ENCODE measurements at places on chromosomes 2 and 18. TPM values are rescaled to one million over a fixed set of nuclear protein-coding genes. Genes with fewer than 3 reads are reported as not detected.

- peaks cover 4% of the 10 kb centered on the region for H3K4me1 ChIP-seq
- no peaks in the 10 kb centered on the region for H3K27me3 ChIP-seq
- H3K4me3 ChIP-seq, result no peak overlapping the region
Measured at GRCh38 chr2:72538486-72538885, 287.3 kb downstream of the EXOC6B start.

The PROM2 gene
- 2.6 TPM for total RNA-seq

DNA sequence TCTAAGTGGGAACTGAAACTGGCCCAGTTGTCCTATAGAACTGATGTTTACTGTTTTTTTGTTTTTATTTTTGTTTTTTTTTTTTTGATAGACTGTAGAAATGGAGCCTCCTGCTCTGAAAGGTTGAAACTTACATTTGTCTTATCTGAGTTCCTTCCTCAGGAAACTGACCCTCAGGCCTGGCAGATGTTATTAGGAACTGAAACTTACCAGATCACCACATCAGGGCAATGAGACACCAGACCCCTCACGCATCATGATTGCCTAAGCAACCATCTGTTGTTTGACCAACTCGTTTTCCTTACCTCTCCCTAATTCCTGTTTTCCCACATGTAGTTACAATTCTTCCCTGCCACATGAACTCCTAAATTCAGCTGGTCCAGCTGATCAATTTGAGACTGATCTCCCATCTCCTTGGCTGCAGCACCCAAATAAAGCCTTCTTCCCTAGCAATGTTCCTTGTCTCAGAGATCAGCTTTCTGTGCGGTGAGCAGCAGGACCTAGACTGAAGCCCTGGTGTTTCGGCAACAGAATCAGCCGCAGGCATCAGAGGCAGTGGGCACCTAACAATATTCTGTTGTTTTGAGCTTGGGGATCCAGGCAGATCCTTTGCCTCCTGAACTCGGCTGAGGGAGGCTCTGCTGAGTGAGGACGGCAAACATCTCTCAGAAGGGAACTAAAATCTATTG lies 96.8 kb downstream of the MSH2 start:
- H3K27ac ChIP-seq, result no peak overlapping the region
- H3K4me3 ChIP-seq, result no peak overlapping the region
- H3K4me1 ChIP-seq, result peaks cover 5% of the 10 kb centered on the region
- peaks cover 5% of the 10 kb centered on the region for H3K36me3 ChIP-seq
- DNase-seq, result no peak

- no peak for DNase-seq
- H3K27ac ChIP-seq, result no peak overlapping the region
- H3K36me3 ChIP-seq, result no peaks in the 10 kb centered on the region
Measured at GRCh38 chr2:3260959-3261358, 116.7 kb downstream of the EIPR1 start.

The CRACDL gene
- total RNA-seq, result 12.9 TPM

The PRKAG3 gene
- not detected for total RNA-seq

The XIRP2 gene
- not detected for total RNA-seq

GRCh38 chr2:51213826-51214225 lies 181.9 kb upstream of the NRXN1 start:
- no peak overlapping the region for H3K4me3 ChIP-seq
- H3K4me1 ChIP-seq, result no peaks in the 10 kb centered on the region
- no peak for DNase-seq

- no peaks in the 10 kb centered on the region for H3K4me1 ChIP-seq
- DNase-seq, result no peak
- H3K36me3 ChIP-seq, result no peaks in the 10 kb centered on the region
- H3K4me3 ChIP-seq, result no peak overlapping the region
- no peak overlapping the region for H3K27ac ChIP-seq
Measured at GRCh38 chr2:121144111-121144510, 140.9 kb downstream of the TFCP2L1 start.

GRCh38 chr2:200703127-200703925 lies 108.4 kb upstream of the BZW1 start:
- no peaks in the 10 kb centered on the region for H3K36me3 ChIP-seq
- H3K4me1 ChIP-seq, result peaks cover 2% of the 10 kb centered on the region
- no peaks in the 10 kb centered on the region for H3K27me3 ChIP-seq
- peak; percentile 77 for DNase-seq
- H3K27ac ChIP-seq, result no peak overlapping the region
- H3K4me3 ChIP-seq, result no peak overlapping the region

DNA sequence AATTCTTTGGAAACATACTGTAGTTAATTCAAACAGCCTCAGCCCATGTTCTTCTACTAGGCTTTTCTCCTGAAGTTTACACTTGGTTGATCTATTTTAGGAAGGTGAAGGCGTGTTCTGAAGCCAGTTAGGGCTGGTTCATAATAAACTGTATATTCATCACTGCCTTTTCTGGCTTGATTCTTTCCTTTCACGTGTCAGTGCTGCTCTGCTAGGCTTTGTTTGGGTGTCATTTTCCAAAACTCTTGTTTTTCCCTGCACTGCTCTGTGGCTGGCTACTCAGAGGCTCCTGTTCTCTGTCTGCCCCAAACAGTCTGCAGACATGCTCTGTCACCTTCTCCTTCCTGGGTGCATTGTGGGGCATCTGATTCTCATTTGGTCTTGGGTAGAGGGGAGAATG lies 136.1 kb downstream of the PARD3B start:
- H3K36me3 ChIP-seq, result no peaks in the 10 kb centered on the region
- H3K27me3 ChIP-seq, result no peaks in the 10 kb centered on the region
- peak overlapping the region; percentile 77 for H3K27ac ChIP-seq
- H3K4me3 ChIP-seq, result no peak overlapping the region

The MFSD2B gene
- total RNA-seq, result not detected

GRCh38 chr2:225457482-225457881 lies 58.0 kb downstream of the NYAP2 start:
- no peaks in the 10 kb centered on the region for H3K36me3 ChIP-seq
- no peak overlapping the region for H3K4me3 ChIP-seq
- no peak overlapping the region for H3K27ac ChIP-seq
- H3K4me1 ChIP-seq, result peaks cover 4% of the 10 kb centered on the region
- peaks cover 4% of the 10 kb centered on the region for H3K27me3 ChIP-seq

The MERTK gene
- total RNA-seq, result 0.49 TPM

The CD302 gene
- total RNA-seq, result 0.12 TPM

DNA sequence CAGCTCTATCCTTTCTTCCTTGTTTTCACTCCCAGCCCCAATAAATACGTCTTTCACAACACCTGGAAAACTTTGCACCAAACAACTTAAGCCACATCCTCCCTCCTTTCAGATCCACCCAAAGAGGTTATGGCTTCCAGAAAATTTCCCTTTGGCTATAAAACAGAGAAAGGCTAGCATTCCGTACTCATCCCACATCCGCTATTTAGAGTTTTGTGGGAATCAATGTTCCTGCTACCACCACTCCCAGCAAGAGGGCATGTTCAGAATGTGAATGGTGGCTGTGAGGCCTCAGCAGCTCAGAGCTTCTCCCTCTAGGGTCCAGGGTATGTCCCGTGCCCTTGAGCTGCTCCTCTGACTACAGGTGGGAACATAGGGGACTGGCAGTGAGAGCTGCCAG lies 214.6 kb downstream of the NCK2 start:
- H3K27me3 ChIP-seq, result peaks cover 21% of the 10 kb centered on the region
- no peak overlapping the region for H3K27ac ChIP-seq
- H3K4me1 ChIP-seq, result no peaks in the 10 kb centered on the region
- no peaks in the 10 kb centered on the region for H3K36me3 ChIP-seq

The TNS1 gene
- total RNA-seq, result 3.3 TPM

The RTKN gene
- total RNA-seq, result 63.0 TPM

- no peak overlapping the region for H3K4me3 ChIP-seq
- no peaks in the 10 kb centered on the region for H3K4me1 ChIP-seq
- H3K36me3 ChIP-seq, result peaks cover 6% of the 10 kb centered on the region
- no peak overlapping the region for H3K27ac ChIP-seq
- H3K27me3 ChIP-seq, result no peaks in the 10 kb centered on the region
Measured at GRCh38 chr18:78884502-78884901, 95.1 kb upstream of the SALL3 start.

The HOXD8 gene
- total RNA-seq, result not detected

DNA sequence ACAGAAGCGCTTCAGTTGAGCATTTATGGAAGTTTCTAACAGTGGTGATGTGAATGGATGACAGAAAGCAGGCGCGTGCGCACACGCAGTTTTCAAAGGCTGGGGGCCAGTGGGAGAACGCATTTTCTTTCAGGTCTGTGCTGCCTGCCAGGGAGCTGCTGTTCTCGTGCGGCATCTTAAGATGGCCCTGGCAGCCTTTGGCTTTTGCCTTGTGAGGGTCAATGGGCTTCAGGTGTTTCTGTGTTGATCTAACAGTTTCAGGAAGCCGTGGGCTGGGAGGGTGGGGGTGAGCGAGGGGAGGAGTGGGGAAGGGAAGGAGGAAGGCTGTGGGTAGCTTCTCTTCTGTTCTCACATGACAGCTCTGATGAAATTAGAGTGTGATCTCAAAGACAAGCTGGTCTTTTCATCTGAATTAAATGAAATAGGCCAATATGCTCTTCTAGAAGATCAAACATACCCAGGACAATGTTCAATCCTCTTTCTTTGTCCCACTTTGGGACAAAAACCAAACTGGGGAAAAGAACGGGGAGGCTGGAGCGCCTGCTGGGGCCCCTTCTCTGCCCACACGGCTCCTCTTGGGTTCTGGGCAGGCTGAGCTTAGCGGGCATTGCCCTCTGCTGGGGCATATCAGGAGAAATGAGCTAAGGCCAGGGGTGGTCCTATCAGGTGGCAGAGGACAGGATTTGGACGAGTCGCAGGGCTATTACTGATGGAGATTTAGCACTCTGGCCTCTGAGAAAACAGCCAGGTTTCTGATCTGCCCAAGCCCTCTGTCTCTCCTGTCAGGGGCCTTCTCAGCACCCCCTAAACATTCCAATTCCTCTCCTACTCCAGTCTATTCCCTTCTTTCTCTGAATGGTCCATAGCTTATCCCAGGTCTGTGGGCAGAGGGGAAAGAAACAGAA lies 126.2 kb upstream of the LGALSL start:
- H3K4me3 ChIP-seq, result no peak overlapping the region
- H3K27me3 ChIP-seq, result peaks cover 8% of the 10 kb centered on the region
- peaks cover 6% of the 10 kb centered on the region for H3K4me1 ChIP-seq
- H3K36me3 ChIP-seq, result no peaks in the 10 kb centered on the region
- no peak for DNase-seq

GRCh38 chr2:62443886-62444285 lies 62.1 kb downstream of the TMEM17 start:
- DNase-seq, result no peak
- no peak overlapping the region for H3K27ac ChIP-seq
- peaks cover 5% of the 10 kb centered on the region for H3K4me1 ChIP-seq
- H3K27me3 ChIP-seq, result no peaks in the 10 kb centered on the region
- no peaks in the 10 kb centered on the region for H3K36me3 ChIP-seq

- H3K36me3 ChIP-seq, result no peaks in the 10 kb centered on the region
- no peak overlapping the region for H3K4me3 ChIP-seq
- H3K27me3 ChIP-seq, result no peaks in the 10 kb centered on the region
Measured at GRCh38 chr2:195782156-195782555, 125.1 kb downstream of the SLC39A10 start.

The GPR75 gene
- total RNA-seq, result 4.0 TPM

DNA sequence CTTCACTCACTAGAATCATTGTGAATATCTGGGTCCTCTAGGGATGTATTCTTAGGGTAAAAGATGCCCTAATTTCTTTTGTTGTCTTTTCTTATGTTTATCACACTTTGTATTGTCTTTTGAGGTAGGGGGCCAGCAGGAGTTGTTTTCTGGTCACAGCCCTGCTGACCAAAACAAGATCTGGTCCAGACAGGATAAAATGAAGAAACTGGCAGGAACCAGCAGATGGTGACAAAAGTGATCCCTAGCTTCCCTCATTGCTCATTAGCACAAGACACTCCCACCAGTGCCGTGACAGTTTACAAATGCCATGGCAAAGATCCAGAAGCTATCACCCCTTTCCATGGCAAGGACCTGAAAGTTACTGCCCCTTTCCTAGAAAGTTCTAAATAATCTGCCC lies 81.7 kb upstream of the CCDC85A start:
- no peak overlapping the region for H3K4me3 ChIP-seq
- DNase-seq, result no peak
- H3K27me3 ChIP-seq, result no peaks in the 10 kb centered on the region
- no peak overlapping the region for H3K27ac ChIP-seq
- H3K36me3 ChIP-seq, result no peaks in the 10 kb centered on the region

The TET3 gene
- 15.0 TPM for total RNA-seq

GRCh38 chr18:11906926-11907874 lies 917 bp downstream of the MPPE1 start:
- DNase-seq, result no peak
- peak overlapping the region; percentile 92 for H3K4me3 ChIP-seq
- H3K27ac ChIP-seq, result peak overlapping the region; percentile 89
- H3K36me3 ChIP-seq, result peaks cover 27% of the 10 kb centered on the region

GRCh38 chr18:59271606-59272220 lies 1.5 kb downstream of the RAX start:
- no peak for DNase-seq
- peaks cover 65% of the 10 kb centered on the region for H3K27me3 ChIP-seq
- no peaks in the 10 kb centered on the region for H3K36me3 ChIP-seq
- H3K27ac ChIP-seq, result no peak overlapping the region

The TMEM198 gene
- 6.3 TPM for total RNA-seq

- no peaks in the 10 kb centered on the region for H3K27me3 ChIP-seq
- H3K27ac ChIP-seq, result no peak overlapping the region
- no peaks in the 10 kb centered on the region for H3K4me1 ChIP-seq
Measured at GRCh38 chr2:183070942-183071844, 7.4 kb upstream of the DUSP19 start.

The TYW5 gene
- 11.1 TPM for total RNA-seq

The HRH4 gene
- total RNA-seq, result 0.10 TPM

GRCh38 chr2:112031473-112032223 lies 23.4 kb upstream of the TMEM87B start:
- peak overlapping the region; percentile 62 for H3K4me3 ChIP-seq
- H3K36me3 ChIP-seq, result no peaks in the 10 kb centered on the region
- no peaks in the 10 kb centered on the region for H3K27me3 ChIP-seq
- DNase-seq, result peak; percentile 84
- H3K4me1 ChIP-seq, result peaks cover 18% of the 10 kb centered on the region

DNA sequence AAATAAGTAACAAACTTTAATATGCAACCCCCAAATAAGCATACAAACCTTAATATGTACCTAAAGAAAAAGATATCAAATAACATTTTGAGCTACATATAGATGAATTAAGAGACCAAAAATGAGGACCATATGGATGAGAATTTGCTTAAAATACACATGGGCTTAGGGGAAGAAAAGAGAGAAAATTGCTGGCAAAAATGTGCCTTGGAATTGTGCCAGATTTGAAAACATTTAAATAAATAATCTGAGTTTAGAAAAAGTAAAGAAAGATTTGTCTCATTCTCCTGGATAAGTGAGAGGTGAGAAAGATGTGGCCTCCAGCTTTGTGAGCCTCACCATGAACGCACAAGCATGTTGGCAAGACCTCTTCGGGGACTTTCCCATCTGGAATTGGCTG lies 372.6 kb downstream of the SOX11 start:
- no peaks in the 10 kb centered on the region for H3K27me3 ChIP-seq
- no peaks in the 10 kb centered on the region for H3K4me1 ChIP-seq
- no peak overlapping the region for H3K27ac ChIP-seq
- no peak for DNase-seq

The ST8SIA5 gene
- total RNA-seq, result not detected

The PRLH gene
- total RNA-seq, result not detected

- H3K4me1 ChIP-seq, result peaks cover 5% of the 10 kb centered on the region
- peaks cover 14% of the 10 kb centered on the region for H3K36me3 ChIP-seq
- DNase-seq, result no peak
Measured at GRCh38 chr2:216059233-216059834, 22.3 kb downstream of the PECR start.
